GM06990 (cell line): ENCODE measurements at places on chromosomes 11 and 22.

- no peak for DNase-seq
These were observed 5.4 kb downstream of the PLXNB2 start for GRCh38 chr22:50302041-50302541.

GRCh38 chr11:42169191-42169590 is 709.7 kb upstream of the LRRC4C start:
- DNase-seq = no peak

DNA sequence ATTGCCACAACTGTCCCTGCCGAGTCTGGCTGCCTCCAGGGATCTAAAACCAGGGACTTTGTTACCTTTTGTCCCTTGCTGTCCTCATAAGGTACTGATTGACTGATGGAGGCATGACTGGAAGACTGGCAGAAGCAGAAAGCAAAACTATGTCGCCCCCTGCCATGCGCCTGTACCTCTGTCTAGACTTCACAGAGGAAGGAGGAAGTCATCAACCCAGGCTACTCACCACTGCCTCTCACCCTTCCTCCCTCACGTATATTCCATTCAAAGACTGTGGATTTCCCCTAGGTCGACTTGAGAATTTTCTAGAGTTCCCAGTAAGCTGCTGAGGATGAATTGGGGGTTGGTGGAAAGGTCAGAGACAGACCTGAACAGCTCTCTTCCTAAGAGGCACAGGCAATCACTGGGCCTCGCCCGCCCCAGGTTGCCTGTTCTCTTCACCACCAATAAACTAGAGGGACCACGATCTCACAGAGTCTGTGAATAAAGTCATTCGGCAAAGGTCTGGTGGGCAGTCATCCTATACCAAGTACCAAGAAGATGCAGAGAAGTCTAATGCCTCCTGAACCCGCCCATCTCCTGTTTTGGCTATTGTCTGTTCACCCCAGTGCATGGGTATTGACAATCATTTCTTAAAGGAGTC is 27.5 kb upstream of the CHST1 start:
- no peak for DNase-seq

DNA sequence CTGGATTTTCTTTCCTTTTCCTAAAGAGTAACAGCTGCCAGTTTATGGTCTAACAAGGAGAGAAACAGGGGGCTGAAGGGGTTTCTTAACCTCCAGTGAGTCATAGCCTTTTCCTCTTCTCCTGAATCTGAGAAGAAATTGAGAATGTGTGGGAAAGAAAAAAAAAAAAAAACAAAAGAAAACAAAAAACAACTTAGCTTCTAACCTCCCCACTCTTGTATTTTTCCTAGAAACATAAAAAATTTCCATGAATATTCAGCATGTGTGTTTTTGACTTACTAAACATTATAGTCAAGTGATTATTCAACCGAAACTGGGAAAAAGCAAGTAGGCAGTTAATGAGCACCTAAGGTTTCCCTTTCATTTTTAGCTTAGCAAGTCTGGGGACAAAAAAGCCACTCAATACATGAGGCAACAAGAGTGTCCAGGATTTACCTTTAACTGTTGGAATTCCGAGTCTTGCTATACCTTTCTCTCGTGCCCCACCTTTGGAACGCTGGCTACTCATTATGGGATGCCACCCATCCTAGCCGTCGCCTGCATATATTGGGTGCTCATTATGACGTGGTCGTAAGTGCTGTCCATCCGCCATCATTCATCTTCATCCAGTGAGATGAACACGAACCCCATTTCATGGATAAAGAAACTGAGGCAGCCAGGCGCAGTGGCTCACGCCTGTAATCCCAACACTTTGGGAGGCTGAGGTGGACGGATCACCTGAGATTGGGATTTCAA is 2.4 kb downstream of the ASPHD2 start:
- no peak for DNase-seq

DNA sequence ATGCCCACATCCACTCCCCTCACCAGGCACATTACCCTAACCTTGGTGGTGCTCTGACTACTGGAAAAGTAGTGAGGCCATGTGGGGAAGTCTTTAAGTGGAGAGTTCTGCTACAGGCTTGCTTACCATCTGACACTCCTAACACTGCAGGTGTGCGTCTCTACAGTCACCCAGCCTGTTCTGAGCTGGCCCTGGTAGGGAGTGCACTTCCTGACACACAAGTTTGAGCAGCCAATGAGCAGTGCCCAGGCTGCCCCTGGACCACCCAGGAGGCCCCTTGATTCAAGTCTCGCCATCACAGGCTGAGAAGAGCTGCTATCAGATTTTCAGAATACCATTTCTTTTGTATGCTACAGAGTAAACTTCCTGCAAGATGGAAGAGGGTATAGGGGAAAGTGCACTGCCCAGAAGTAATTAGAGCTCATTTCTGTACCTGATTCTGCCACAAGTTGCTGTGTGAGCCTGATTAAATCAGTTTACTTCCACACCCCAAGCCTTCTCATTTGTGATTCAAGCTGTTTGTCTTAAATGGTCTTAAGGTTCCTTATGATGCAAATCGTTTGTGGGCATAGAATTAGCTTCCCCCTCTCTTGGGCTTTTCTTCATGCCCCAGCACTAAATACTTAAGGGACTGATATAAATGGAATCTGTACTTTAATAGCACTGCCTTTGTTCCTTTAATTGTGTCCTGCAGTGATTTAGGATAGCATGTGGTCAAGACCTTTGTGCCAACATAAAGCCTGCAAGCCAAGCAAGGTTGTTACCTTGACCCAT is 22.2 kb downstream of the OPCML start:
- DNase-seq = no peak

- DNase-seq = no peak
These were observed 122.1 kb upstream of the ISX start for GRCh38 chr22:34943830-34944229.
